ENCODE measurements at places on chromosomes 1 and 21. TPM values are rescaled to one million over a fixed set of nuclear protein-coding genes. Genes with fewer than 3 reads are reported as not detected.

The FYB2 gene
- total RNA-seq: not detected

The RAB7B gene
- 3.6 TPM for total RNA-seq

- no peak overlapping the region for H3K4me3 ChIP-seq
- no peaks in the 10 kb centered on the region for H3K27me3 ChIP-seq
- peaks cover 6% of the 10 kb centered on the region for H3K4me1 ChIP-seq
- H3K27ac ChIP-seq: no peak overlapping the region
These were observed 73.3 kb downstream of the HSF2BP start for GRCh38 chr21:43585924-43586413.

DNA sequence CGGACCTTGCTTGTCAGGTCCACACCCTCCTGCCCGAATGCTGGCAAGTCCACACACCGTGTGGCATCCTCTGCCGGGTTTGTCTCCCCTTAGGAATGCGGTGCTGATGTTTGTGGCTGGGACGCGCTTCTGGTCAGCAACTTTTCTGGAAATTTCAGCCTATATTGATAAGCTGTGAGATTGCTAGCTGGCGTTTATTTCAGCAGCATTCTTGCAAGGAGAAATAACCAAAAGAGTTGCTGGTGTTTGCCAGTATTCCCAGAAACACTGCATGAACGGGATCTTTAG, 601 bp downstream of the CEPT1 start:
- H3K4me3 ChIP-seq: peak overlapping the region; percentile 69
- H3K4me1 ChIP-seq: peaks cover 5% of the 10 kb centered on the region
- no peak for DNase-seq
- H3K36me3 ChIP-seq: no peaks in the 10 kb centered on the region

DNA sequence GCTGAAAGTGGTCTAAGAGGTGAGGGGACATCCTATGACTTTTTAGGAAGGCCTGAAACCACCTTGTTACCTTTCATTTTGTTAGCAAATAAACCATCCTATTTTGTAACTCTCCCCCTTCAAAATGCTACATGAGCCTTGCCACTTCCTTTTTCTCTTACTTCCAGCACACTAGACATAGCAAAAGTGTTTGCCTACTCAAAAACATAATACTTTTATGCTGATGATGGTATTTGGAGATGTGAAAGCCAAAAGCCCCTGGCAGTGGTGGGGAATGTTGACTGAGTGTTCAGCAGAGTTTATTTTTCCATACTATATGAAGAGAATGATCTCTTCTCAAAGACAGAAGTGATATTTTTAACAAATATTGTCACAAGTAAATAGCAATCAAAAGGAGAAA, 134.2 kb downstream of the EDEM3 start:
- H3K27ac ChIP-seq: peak overlapping the region; percentile 27
- no peak for DNase-seq
- H3K36me3 ChIP-seq: no peaks in the 10 kb centered on the region
- peaks cover 11% of the 10 kb centered on the region for H3K4me1 ChIP-seq
- no peak overlapping the region for H3K4me3 ChIP-seq
- no peaks in the 10 kb centered on the region for H3K27me3 ChIP-seq

- H3K4me1 ChIP-seq: no peaks in the 10 kb centered on the region
- H3K27me3 ChIP-seq: no peaks in the 10 kb centered on the region
- DNase-seq: no peak
- H3K36me3 ChIP-seq: no peaks in the 10 kb centered on the region
- no peak overlapping the region for H3K4me3 ChIP-seq
These were observed 4.9 kb upstream of the AKR1A1 start for GRCh38 chr1:45545553-45546310.

DNA sequence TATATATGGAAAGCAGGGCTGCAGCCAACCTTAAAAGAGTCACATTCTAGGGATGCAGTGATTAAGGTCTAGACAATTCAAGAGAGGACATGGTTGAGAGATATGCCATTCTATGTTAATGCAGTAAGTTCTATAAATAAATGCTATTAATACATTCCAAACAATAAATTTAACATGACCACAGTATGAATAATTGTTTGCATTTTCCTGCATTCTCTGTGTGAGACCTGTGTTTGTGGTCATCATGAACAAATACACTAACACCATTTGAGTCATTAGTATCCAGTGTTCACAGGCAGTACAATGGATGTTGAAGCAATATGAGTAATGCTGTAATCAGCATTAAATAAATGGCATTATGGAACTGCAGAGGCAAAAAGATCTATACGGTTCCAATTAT, 5.5 kb upstream of the ZRANB2 start:
- no peak for DNase-seq
- no peak overlapping the region for H3K4me3 ChIP-seq
- no peaks in the 10 kb centered on the region for H3K27me3 ChIP-seq
- H3K4me1 ChIP-seq: peaks cover 4% of the 10 kb centered on the region
- no peaks in the 10 kb centered on the region for H3K36me3 ChIP-seq

- H3K4me1 ChIP-seq: no peaks in the 10 kb centered on the region
- no peaks in the 10 kb centered on the region for H3K27me3 ChIP-seq
- H3K36me3 ChIP-seq: no peaks in the 10 kb centered on the region
- no peak overlapping the region for H3K4me3 ChIP-seq
- DNase-seq: no peak
These were observed 117.4 kb upstream of the PAXBP1 start for GRCh38 chr21:32888971-32889370.

DNA sequence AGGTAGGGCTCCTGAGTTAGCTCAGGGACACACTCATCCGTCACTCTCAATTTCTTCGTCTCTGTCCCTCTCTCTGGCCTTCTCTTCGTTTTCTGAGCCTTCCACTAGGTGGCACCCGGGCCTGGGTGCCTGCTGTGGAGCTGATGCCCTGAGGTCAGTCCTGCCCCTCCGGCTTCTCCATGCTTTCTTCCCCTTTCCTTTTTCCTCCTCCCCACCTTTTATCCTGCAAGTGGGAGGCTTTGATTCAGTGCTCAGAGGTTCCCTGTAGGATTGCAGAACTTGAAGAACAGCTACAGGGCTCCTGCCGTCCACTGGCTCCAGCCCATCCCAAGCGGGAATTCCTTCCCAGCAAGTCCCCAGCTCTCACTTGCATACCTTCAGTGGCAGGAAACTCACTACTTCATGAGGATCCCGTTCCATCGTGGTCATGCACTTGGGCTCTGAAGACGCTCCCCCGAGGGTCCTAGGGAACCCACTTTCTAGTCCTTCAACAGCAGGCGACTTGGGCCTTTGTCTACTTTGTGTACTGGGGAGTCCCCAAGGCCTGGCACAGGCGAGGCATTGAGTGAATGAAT, 45.6 kb downstream of the SRRM1 start:
- no peaks in the 10 kb centered on the region for H3K36me3 ChIP-seq
- H3K27ac ChIP-seq: no peak overlapping the region
- H3K27me3 ChIP-seq: no peaks in the 10 kb centered on the region
